ENCODE measurements at places on chromosomes 2 and 18.

- no peak for DNase-seq
These were observed 57.7 kb downstream of the BIN1 start for GRCh38 chr2:127048969-127049897.

DNA sequence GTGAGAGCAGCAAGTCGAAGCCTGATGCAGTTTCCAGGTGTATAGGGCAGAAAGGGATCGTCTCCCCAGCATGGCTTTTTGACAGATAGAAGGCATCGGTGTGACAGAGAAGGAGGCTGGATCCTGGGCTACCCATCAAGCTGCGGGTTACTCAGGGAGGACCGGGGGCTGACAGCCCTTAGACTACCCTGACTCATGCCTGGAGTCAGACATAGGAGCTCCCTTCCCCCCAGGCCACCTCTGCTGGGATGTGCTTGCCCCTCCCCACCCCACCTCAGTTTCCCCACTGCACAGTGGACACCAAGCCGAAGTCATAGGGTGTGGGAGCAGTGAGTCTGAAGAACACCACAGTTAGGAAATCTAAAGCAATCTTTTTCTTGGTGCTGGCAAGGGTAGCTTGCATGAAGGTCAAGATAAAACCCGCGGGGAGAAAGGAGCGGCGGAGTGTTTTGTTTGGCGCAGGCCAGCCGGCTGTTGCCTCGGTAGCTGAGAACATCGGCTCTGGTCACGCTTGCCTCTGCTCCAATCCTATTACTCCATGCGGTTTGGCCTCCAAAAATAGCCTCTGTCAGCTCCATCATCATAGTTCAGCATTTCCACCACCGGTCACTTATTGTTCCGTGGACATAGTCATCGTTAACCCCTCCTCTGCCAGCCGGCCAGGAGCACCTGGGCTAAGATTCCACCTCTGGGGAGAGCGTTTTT lies 169.2 kb upstream of the GLI2 start:
- no peak for DNase-seq

DNA sequence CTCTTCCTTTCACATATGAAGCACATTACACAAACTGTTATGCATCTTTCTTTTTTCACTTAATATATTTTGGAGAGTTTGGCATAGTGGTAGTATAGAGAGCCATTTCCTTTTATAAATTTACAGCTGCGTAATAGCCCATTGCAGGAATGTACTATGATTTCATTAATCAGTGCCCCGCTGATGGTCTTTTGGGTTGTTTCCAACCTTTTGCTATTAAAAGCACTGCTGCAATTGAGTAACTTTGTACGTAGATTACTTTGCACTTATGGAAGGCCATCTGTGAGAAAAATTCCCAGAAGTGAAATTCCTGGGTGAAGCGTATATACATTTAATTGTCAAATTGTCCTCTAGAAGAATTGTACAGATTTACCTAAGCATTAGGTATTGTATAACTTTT lies 565.3 kb upstream of the ZNF804A start:
- DNase-seq = no peak

DNA sequence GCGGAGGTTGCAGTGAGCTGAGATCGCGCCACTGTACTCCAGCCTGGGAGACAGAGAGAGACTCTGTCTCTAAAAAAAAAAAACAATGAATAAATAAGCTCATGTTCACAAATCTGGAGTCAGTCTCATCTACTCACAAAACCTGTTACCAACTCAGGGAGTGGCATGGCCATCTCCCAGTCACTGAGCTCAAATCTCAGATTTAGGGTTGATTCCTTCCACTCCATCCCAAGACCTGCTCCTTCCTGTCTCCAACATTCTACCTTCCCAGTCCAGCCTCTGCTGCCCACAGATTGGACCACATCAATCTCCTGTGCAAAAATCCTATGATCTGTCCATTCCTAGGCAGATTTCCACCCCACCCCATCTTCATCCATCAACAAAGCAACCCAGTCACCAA lies 1.6 kb downstream of the STAT1 start:
- DNase-seq = no peak

GRCh38 chr2:215850380-215850779 lies 163.0 kb downstream of the MREG start:
- DNase-seq = no peak

- DNase-seq = no peak
These were observed 142.0 kb downstream of the RTP5 start for GRCh38 chr2:242011516-242011915.

All from neural progenitor cell (in vitro differentiated cells).